DND-41 (cell line): ENCODE measurements at places on chromosomes 1 and 21.

DNA sequence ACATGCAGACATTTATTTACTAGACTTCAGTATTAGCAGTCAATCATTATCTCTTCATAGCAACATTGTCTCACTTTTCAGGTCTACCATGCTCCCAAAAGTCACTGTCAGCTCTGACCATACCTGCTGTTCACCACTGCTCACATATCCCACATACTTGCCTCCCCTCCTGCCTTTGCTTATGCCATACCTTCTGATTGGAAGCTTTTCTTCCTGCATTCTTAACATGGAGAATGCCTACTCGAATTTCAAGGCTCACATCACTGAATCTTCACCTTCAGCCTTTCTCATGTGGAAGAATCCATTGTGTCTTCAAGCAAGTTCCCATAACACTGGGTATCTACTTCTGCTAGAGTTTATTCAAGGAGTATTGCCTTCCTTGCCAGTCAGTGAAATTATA is 135.4 kb downstream of the NTNG1 start:
- no peak for DNase-seq

DNA sequence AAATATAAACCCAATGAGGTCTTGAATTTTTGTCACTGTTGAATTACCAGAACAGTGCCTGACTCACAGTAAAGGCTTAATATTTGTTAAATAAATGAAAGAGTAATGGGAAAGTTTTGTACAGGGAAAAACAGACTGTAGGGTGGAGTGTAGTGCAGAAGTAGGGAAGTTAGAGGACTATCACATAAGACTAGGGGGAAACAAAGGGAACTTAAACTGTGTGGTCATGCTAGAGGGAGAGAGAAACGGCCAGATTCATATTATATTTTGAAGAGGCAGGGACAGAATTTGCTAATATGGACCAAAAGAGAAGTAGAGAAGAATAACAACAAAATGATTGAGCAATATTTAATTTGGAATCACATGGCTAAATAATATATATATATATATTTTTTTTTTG is 14.8 kb downstream of the CTSK start:
- no peak for DNase-seq

- DNase-seq, result no peak
Measured at GRCh38 chr1:34415140-34415539, 238.4 kb downstream of the C1orf94 start.

DNA sequence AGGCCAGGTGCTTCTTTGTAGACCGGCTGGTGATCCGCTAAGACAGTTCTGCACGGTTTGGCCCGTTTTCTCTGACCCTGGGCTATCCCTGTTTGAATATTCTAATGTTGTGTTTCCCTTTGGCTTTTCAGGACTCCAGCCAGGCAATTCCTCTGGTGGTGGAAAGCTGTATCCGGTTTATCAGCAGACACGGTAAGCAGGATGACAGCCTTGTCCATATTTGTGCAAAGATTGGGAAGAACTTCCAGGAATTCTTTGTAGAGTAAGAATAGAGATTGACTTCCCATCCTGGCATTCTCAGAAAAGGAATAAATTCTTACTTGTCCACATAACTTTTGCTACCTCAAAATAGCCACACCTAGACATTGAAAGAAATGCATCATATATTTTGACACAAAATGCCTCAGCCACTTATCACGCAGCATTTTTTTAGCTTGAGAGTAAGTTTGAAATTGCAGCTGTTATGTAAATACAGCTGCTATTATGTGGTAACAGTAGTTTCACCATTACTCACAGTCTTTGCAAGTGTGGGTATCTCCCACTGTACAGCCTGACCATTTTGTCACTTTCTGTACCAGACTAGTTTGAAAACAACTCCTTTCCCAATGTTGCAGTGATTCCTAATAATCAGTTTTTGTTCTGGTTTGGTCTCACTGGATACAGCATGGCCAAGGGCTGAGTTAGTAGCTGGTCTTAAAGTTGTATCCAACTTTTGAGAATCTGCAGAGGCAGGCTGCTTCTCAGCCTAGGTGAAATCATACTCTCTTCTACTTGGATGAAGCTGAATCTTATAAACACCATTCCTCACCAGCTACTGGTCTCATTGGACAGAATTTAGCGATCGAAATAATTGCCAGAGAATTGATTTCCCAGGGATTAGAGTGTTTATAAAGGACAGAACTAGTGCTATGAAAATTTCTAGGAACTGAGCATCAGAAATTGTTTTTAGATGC is 40.0 kb upstream of the IKBKE start:
- DNase-seq, result no peak
